ENCODE measurements at places on chromosomes 6 and 20.

- DNase-seq: no peak
These were observed 25.2 kb downstream of the GPX6 start for GRCh38 chr6:28490205-28490890.

GRCh38 chr6:30687659-30688431 lies 1.4 kb upstream of the PPP1R18 start:
- DNase-seq: peak; percentile 79

- no peak for DNase-seq
These were observed 738.4 kb downstream of the KIF16B start for GRCh38 chr20:15834857-15835256.

DNA sequence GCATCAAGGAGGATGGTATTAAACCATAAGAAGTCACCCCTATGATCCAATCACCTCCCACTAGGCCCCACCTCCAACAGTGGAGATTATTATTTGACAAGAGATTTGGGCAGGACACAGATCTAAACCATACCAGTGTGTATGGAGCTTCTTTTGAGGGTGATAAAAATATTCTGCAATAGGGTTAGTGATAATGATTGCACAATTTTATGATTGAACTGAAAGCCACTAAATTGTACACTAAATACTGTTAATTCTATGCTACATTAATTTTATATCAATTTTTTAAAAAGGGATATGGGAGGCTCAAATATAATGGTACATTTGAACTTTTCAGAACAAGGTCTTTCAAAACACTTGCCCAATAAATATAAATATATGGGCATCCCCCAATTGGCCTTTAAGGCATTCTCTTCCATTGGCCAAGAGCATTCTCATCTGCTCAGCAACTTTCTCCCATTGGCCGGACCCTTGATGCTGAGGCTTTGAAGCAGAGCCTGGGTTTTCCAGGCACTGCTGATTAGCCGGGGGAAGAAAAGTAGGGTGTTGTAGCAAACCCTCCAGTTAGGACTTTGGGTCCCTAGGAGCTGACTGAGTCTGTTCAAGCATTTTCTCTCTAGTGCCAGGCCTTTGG lies 209.9 kb downstream of the LRFN2 start:
- no peak for DNase-seq

- peak; percentile 69 for DNase-seq
These were observed 2.9 kb downstream of the EEF1A2 start for GRCh38 chr20:63495741-63496595.

DNA sequence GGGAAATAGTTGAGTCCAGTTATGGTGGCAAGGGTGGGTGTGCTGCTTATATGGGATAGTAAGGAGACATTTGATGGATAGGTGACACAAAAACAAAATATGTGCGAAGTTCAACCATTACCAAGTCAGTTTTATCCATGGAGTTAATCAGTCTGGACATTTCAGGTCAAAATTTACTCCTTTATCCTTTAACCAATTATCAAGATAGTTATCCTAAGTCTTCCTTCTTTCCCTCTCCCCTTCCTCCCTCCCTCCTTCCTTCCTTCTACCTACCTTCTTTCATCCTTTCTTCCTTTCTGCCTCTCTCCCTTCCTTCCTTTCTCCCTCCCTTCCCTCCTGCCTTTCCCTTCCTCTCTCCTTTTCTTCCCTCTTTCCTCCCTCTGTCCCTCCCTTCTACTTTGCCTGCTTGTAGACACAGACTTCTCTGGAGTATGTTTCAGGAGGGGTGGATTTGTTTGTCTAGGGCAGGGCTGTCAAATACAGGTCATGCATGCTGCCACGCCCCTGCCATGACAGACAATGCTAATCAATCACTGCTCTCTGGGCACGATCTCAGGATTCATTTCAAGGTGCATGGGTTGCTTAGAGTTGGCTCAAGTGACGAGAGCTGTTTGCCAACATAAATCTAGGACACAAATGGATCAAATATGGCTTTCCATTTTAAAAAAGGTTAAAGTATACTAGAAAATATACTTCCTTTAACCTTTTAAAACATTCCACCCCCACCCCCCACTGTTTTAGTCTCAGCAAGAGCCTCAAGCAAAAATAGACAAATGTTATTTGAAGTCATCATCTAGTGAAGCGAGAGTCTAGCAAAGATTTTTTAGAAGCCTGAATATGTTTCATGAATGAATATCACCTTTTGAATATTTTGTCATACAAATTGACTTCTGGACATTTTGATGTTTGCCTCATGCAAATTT lies 281.6 kb upstream of the CITED2 start:
- no peak for DNase-seq

DNA sequence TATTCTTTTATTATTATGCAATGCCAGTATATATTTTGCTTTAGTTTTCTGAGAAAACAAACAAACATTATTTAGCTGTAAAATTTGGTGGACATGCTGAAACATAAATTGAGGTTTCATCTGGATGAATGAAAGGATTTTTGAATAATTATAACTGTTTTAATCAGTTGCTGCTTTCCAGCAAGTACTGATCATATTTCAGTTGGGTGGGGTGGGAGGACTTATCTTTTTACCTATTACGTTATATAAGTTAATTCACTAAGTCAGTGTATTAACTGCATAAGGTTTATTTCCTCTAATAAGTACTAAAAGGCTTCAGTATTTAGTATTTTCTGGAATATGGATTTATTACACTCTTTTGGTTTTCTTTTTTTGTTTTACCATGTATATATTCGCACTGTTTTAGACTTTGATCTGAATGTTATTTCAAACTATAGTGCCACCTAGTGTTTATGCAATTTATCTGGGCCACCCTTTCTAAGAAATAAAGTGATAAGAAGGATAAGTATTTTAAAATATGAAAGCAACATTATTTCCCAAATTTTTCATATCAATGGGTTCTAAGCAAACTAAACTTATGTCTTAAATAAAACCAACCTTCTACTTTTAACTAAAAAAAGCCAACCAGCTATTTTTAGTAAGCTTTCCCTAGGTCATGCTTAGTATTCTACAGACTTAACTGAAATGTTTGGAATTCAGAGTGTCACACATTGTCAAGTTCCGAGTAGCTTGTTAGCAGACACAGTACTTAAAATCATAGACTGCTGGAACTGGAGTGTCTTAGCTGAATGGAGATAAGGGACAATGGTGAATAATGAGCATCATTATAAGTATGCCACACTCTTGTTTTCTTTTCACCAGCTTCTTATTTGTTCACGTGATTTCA lies 105.4 kb upstream of the MCHR2 start:
- DNase-seq: peak; percentile 59

GRCh38 chr6:121399966-121400365 lies 35.5 kb upstream of the GJA1 start:
- no peak for DNase-seq

GRCh38 chr20:24957326-24958016 lies 8.4 kb downstream of the CST7 start:
- no peak for DNase-seq

GRCh38 chr20:59124296-59125029 lies 39.2 kb upstream of the ZNF831 start:
- DNase-seq: no peak

DNA sequence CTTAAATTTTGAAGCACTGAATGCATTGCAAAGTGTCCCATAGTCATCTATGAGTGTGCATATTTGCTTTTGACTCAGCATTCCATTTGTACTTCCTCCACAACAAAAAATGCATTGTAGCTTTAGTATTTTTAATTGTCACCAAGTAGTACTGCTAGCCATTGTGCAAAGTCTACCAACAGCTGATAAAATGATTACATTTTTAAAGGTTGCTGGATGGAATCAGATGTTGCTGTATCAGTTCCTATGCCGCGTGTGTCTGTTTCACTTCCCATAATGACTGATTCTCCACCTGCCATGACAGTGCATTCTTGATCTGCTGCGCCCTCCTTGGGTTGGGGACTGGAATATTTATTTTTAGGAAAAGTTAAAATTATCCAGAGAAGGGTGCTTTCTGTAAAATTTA lies 41.2 kb downstream of the SLX4IP start:
- peak; percentile 21 for DNase-seq

DNA sequence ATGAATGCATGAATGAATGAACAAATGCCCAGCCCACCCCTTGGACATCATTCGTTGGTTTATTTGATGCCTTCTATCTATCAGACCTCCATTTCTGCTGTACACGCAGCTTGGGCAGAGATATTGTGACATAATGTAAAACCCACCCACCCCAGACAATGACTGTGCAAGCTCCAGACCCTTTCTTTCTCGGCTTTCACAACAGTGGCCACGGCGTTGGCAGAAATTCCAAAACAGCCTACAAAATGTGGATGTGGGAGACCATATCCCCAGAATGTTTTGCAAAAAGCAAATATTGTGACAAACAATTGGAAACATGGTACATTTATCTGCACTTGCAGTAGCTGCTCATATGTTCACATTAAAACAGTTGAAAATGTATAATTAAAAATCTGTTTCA lies 162.0 kb upstream of the MAFB start:
- no peak for DNase-seq

- DNase-seq: peak; percentile 16
These were observed 64.5 kb downstream of the CTNNBL1 start for GRCh38 chr20:37758332-37758731.

DNA sequence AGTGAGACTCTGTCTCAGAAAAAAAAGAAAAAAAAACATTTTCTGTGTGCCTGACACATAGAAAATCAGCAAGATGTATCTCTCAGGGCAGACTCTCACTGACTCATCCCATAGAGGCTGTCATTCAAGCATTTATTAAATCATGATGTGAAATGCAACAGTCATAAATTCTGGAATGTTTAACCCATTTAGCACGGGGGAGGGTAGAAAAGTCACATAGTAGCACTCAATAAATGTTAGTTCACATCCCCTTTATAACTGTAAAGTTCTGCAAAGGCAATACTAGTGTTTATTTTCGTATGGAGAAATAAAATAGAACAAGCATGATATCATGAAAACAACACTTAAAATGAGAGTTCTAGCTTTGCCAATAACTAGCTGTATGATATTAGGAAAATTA lies 15.5 kb upstream of the CARMIL1 start:
- DNase-seq: peak; percentile 66

DNA sequence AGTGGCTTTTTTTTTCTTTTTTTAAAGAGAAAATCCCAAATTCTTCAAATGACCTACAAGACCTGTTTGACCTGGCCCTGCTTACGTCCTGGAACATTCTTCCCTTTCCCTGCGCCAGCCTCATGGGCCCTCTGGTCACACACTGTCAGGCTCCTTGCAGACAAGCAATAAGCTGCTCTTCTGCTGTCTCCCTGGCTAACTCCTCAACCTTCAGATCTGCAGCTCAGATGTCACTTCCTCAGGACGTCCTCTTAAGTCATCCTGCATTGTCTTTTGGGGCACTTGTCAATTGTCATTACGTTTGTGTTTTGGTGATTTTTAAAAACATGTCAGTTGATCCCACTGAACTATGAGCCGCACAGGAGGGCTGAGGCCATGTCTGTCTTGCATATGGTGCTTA lies 28.9 kb upstream of the SLC35D3 start:
- no peak for DNase-seq

GRCh38 chr6:165704045-165704748 lies 41.2 kb upstream of the PDE10A start:
- DNase-seq: no peak

- peak; percentile 83 for DNase-seq
These were observed 171.0 kb upstream of the PRND start for GRCh38 chr20:4550740-4551139.

GRCh38 chr6:80382811-80383210 lies 276.3 kb downstream of the BCKDHB start:
- DNase-seq: no peak

DNA sequence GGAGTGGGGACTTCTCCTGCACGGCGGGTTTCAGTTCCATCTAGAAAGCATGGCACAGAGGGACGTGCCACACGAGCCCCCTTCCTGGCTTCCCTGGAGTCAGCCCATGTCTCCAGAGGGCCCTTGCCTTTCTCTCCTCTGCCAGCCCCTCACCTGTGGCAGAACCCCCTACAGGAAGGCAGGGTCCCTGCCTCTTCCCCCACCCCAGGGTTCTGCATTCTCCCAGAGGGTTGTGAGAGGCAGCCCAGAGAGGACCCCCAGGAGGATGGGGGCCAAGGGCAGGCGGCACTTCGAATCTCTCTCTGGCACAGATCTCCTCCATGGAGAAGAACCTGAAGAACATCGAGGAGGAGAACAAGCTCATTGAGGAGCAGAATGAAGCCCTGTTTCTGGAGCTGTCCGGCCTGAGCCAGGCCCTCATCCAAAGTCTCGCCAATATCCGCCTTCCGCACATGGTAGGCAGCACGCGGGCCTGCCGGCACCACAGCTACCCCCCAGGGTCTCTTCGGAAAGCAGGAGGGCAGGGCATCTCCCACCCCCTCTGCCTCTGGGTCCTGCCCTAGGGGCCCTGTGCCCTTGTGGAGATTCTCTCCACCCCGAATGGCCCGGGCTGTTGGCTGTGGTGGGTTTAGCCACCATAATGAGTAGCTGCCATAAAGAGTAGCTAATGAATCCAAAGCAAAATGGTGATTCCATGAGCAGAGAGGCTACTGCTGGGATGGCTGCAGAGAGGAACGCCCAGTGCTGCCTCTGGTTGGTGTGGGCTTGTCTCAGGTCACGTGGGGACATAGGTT lies 15.9 kb upstream of the PCMTD2 start:
- no peak for DNase-seq

DNA sequence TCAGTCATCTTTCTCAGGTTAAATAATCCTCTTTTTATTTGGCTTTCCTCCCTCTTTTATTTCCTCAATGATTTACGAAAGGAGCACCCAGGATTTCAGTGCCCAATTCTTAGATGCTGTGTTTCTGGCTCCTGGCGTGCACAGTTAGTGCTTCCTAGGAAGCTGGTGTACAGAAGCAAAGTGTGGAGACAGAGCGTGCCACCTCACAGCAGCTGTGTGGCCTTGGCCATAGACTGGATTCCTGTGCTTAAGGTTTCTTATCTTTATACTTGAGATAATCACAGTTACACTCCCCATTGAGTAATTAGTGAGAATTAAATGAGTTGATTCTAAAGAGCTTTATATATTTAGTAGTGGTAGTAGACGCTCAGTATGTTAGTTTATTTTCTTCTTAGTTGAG lies 39.7 kb upstream of the GJA1 start:
- no peak for DNase-seq

GRCh38 chr20:45433316-45433715 lies 17.4 kb downstream of the PIGT start:
- no peak for DNase-seq

GRCh38 chr6:118722829-118723813 lies 71.7 kb upstream of the CEP85L start:
- peak; percentile 28 for DNase-seq

GRCh38 chr6:109336221-109336961 lies 45.9 kb downstream of the CD164 start:
- DNase-seq: no peak

GRCh38 chr20:7695635-7696034 lies 244.6 kb downstream of the HAO1 start:
- DNase-seq: no peak

DNA sequence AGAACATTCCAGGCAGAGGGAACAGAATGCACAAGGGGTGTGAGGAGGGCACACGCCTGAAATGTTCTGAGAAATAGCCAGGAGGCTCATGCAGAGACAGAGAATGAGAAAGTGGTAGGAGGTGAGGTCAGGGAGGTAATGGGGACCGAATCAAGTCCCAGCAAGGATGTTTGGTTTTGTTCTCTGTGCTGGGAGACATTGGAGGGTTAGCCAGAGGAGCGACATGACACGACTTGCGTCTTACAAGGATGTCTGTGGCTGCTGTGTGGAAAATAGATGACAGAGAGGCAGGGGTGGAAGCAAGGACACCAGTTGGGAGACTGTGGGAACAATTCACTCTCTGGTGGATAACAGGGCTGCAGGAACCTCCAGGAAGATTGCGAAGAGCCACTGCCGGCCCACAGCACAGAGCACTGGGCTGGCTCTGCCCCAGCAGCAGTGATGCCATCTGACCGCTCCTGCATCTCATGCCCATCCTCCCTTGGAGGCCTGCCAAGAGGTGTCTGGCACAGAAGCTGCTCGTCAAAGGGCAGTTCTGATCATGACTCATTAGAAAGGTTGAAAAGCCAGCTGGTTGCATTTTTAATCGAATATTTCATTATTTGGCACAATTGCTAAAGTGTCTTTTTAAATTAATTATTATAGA lies 57.7 kb upstream of the CD83 start:
- DNase-seq: no peak
